ENCODE measurements at places on chromosomes 5 and 9.

GRCh38 chr5:82766206-82766605, 311.0 kb downstream of the TMEM167A start:
- DNase-seq, result no peak

DNA sequence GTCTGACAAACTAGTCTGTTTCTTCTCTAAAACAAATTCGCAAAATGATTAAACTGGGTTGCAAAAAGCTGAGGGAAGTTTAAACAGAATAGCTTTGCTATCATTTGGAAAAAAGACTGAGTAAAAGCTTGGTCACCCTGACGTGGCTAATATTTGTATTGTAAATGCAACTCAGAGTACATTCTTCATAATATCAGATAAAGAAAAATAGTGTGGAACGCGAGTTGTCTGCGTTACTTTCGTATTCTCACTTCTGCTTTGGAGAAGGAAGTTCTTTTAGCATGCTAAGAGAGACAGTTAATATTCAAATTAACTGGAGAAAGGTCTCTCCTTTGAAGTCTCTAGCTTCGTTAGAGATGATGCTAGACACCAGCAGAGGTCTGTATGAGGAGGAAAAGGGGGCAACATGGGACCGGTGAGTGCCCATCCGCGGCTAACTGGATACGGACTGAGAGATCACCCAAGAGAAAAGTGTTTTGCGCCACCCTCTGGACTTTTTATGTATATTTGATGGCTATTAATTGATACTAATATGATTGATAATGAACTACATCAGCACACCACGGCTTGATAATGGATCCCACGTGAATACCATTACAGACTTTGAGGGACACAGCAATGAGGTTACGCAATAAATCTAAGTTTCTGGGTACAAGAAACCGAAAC, 2.9 kb upstream of the CNTRL start:
- DNase-seq, result no peak

GRCh38 chr9:112846528-112847488, 43.9 kb downstream of the SLC46A2 start:
- DNase-seq, result no peak

DNA sequence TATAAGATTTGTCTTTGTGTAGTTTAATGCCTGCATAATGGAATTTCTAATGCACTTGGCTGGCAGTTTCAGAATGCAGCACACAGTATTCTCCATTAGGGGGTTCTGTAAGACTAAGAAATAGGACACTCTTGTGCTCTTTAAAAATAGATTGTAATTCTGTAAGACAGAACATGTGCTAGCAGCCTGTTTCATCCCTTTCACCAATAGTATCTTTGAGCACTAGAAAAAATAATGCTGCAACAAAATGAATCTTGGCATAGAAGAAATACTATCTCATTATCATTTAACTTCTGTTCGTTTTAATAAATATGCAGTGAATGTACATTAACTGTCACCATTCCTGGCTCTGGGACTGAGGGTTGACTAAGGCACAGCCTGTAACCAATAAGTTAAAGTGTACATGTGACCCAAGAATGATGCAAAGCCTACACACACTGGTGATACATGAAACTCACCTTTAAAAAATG, 23.8 kb upstream of the ZNF622 start:
- no peak for DNase-seq

DNA sequence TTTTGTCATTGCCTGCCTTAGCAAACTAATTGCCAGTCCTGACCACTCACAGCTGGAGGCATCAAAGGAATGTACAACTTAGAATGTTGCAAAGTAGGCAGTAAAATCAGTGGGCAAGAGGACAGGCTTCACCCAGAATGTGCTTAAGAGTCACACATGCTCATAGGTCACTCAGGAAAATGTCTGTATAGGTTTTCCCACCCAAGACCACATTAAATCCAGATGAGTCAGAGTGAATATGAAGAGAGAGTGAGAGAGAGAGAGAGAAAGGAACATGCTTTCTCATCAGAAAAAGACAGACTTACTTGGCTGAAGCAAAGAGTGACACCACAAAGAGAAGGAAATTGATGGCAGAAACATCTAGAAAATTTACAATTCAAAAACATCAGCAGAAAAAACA, 37.9 kb downstream of the PLEKHG4B start:
- no peak for DNase-seq

GRCh38 chr9:113997610-113998009, 80.5 kb downstream of the AMBP start:
- DNase-seq, result no peak

DNA sequence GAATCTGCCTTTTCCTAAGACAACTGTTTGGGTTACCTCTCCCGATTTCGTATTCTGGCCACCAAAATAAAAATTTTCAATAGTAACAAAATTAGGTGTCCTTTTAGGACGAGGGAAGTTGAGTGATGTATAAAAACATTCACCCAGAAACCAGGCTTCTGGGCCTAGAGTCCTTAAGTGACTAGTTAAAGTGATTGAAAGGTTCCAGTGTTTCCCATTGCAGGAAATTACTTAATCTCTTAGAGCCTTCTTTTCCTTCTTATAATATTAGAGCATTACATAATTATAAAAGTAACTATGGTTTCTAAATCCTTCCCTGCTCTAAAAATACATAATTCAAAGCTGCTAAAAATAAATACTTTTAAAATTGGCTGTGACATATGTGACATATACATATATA, 7.3 kb downstream of the MCIDAS start:
- no peak for DNase-seq

DNA sequence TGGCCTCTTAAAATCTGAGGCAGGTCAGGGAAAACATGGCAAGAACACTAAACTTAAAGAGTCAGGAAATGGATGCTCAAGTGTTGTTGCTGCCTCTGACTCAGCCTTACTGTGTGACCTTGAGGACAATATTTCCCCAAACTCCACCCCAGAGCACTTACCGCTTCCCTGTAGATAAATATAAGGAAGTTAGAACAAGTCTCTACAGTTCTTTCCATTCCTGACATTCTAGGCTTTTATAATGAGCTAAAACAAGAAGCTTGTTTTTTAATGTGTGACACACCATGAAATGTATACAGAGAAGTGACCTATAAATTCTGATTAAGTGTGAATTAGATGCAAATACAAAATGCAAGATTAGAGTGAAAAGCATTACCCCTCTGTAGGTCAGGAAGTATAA, 129.3 kb downstream of the GRIA1 start:
- DNase-seq, result no peak

- DNase-seq, result no peak
Measured at GRCh38 chr9:130860458-130861316, 25.6 kb downstream of the ABL1 start.

DNA sequence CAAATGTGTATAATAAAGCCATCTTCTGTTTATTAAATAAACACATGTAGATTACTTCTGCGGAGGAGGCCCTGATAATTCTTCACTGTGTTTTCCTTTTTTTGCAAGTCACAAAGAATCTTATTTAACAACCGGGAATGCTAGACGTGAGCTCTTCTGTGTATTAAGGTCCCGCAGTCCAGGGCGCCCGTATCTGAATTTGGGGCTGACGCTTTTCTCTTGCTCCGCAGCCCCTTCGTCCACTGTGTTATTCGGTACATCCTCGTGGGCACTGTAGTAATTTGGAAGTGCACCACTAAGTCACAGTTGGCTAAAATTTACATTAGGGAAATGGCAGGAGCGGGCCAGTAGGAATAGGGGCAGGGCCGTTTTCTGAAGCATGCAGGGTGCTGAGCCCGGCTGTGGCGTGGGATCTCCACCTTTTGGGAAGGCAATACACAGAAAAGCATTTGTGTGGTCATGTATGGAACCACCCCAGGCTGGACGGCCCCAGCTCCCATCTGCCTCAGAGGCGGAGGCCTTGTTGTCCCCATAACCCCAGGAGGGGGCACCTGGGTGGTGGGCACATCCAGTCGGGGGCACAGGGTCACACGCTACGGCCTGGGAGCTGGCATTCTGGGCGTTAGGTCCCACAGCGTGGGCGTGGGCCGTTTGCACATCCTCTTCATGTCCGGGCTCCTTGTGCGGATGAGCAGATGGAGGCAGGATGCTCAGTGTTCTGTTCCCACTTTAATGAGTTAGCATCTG, 258.7 kb upstream of the IRX4 start:
- DNase-seq, result no peak

DNA sequence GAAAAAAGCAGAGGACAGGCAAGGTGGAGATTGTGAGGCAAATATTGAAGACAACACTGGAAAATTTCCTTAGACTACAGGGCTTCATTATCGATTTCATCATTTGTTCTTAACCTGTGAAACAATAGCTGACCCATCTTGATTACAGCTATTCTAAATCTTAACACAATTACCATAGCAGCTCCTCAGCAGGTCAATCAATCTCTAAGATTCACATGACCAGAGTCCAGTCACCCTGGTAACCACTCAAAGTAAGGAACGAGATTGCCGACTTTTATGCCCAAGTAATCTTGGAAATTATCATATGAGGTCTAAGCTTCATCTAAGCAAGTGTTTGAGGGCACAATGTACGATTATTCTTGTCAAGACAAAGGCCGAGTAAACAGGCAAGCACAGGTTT, 93.8 kb downstream of the TTC39B start:
- no peak for DNase-seq

GRCh38 chr9:89606624-89607311, 2.0 kb downstream of the GADD45G start:
- DNase-seq, result peak; percentile 80

DNA sequence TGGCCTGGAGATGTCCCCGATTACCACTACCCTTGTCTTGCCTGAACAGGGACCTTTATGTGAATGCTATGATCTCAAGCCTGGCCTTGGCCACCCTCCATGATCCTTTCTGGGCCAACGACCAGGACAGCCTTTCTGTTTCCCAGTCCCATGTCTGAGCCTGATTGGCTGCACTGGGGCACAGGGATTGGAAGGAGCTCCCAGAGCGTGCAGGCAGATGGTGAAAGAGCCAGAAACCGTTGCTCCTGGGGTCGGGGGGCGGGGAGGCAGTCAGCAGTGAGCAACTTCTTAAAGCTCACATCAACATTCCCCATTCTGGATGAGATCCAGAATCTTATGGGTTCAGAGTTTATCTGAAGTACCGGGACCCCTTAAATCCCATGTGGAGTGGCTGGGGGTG, 84.4 kb downstream of the INSYN2B start:
- DNase-seq, result no peak

- DNase-seq, result no peak
Measured at GRCh38 chr9:12394105-12394504, 299.1 kb upstream of the TYRP1 start.

DNA sequence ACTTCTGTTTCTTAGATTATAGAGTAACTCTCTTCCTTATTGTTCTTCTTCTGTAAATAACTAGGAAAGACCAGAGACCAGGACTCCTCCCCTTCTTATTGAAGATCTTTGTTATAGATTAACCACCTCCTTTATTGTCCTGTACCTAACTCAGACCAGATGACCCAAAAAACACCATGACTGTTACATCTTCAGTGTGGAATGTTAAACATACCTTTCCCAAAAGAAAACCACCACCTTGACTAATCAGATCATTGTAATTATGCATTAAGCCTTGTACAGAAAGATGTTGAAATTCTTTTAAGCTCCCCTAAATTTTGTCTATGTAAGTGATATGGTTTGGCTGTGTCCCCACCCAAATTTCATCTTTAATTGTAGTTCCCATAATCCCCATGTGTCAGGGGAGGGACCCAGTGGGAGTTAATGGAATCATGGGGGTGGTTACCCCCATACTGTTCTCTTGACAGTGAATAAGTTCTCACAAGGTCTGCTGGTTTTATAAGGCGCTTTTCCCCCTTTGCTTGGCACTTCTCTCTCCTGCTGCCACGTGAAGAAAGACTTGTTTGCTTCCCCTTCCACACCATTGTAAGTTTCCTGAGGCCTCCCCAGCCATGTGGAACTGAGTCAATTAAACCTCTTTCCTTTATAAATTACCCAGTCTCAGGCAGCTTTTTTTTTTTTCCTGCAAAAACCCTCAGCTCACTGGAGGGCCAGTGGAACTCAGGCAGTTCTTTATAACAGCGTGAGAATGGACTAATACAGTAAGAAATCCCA, 26.3 kb downstream of the ARSB start:
- DNase-seq, result no peak

GRCh38 chr9:136021872-136022681, 60.9 kb upstream of the UBAC1 start:
- DNase-seq, result peak; percentile 7

DNA sequence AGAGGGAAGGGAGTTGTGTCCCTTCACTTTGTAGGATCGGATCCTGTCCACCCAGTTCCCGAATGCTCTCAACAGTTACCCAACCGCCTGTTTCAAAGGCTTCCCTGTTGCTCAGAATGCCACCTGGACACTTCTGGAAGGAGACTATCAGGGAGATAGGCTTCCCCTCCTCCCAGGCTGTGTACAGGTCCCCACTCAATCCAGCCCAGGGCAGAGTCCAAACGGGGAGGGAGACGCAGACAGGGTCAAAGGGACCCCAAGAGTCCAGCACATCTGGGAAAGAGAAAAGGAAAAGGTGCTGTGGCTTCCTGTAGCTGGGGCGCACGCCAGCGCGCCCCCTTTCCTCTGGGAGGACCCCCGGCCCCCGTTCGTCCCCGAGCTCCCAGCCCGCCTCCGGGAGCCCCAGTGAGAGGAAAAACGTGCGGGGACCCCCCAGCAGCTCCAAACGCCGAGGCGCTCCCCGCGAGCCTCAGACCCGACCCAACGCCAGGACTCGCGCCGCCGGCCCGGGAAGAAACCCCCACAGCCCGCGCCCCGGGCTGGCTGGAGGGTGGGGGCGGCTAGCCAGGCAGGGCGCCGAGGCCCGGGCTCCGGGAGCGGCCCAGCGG, 640 bp downstream of the SURF4 start:
- DNase-seq, result no peak

- no peak for DNase-seq
Measured at GRCh38 chr9:89464300-89464901, 33.5 kb downstream of the SEMA4D start.

- no peak for DNase-seq
Measured at GRCh38 chr5:143525176-143525575, 121.7 kb upstream of the NR3C1 start.

DNA sequence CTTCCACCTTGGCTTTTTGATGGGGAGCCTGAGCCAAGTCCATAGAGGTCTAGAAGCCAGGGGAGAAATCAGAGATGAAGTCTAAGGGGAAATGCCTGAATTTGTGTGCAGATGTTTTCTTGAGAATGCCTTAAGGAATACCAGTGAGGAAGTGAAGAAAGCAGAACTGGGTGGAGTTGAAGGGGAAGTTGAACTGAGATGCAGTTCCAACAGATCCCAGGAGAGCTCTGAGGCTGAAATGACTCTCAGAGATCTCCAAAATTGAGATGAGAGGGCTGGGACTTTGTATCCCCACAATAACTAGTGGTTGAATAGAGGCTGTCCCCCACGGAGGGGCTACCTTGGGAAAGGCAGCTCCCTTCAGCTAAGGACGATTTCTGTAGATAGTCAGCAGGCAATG, 197.1 kb downstream of the ZNF462 start:
- DNase-seq, result no peak

DNA sequence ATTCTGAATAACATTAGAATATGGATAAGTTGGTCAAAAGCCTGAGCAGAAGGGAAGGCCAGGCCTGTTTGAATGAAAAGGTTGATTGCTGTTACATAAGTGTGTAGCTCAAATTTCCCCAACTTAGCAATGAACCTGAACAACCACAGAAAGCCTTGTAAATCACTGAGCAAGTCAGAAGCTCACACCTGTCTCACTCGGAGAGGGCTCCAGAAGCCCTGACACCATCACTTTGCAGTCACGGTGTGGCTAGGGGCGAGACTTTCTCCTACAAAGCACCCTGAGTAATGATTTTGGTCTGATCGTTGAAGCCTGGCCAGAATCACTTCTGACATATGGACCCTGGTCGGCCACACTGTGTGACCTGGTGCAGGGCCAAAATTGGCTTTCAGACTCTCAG, 62.0 kb downstream of the MTX3 start:
- DNase-seq, result no peak

GRCh38 chr9:34282096-34282495, 47.0 kb downstream of the KIF24 start:
- DNase-seq, result no peak

GRCh38 chr5:1948663-1949191, 66.0 kb upstream of the IRX4 start:
- no peak for DNase-seq
